ENCODE measurements at places on chromosomes 1 and 21.

- no peak for DNase-seq
Observed at GRCh38 chr1:101262060-101262459, 25.2 kb downstream of the S1PR1 start.

GRCh38 chr1:177830531-177831135 lies 139.2 kb downstream of the SEC16B start:
- DNase-seq = no peak

GRCh38 chr1:48572646-48573258 lies 100.7 kb upstream of the SPATA6 start:
- no peak for DNase-seq

GRCh38 chr1:41053316-41053715 lies 31.8 kb upstream of the SLFNL1 start:
- DNase-seq = no peak

DNA sequence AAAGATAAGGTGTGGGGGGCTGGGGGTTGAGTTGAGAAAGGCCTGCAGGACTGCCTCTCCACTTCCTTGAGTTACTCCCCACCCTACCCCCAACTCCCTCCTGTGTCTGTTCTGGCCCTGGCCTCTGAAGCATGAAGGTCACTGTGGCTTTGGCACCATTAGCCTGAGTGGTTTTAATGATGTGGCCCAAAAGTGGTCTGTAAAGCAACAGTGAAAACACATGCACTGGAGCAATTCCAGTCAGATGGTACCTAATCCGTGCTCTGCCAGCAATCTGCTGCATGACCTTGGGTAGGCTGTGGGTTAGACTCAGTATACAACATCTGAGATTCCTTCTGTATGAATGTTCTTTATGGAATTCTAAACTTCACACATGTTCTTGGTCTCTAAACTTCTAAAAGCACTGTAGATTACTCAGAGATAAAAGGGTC lies 86.5 kb upstream of the ATP1A1 start:
- no peak for DNase-seq

GRCh38 chr1:162011337-162012012 lies 12.2 kb downstream of the OLFML2B start:
- DNase-seq = no peak

GRCh38 chr21:30717105-30717504 lies 1.5 kb downstream of the KRTAP21-3 start:
- DNase-seq = no peak

DNA sequence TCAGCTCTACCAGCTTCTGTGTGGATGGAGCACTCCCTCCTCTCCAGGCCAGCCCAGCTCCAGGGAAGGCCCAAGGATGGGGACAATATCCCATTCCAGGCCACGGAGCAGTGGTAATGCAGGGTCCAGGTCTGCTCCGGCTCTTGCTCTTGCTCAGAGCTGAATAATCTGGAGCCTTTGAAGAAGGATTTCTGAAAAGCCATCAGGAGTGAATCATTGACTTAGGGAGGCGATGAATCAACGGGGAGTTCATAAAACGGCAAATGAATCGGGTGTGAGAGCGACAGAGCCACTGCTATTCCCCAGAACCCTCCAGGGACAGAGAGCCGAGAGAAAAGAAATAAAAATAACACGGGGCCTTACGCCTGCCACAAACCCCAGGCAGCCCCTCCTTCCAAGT lies 7.7 kb downstream of the POU3F1 start:
- DNase-seq = no peak

DNA sequence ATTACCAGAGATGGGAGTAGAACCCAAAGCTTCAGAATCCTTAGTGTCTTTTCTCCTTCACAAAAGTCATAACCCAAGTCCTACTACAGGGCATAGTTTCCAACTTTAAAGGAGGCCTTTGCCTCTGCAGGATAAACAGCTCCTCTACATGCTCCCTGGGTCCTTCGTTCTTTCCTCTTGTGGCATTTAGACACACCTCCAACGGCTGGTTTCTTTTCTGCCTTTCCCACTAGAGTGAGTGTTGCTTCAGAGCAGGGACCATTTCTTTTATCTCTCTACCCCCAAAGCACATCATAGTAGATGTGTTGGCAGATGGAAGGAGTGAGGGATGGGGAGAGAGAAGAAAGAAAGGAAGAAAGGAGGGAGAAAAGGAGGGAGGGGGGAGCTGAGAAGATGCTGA lies 144.7 kb upstream of the SPATA6 start:
- no peak for DNase-seq

- DNase-seq = no peak
Observed at GRCh38 chr1:201360486-201360885, 17.0 kb downstream of the TNNT2 start.

- no peak for DNase-seq
Observed at GRCh38 chr1:19262047-19262446, 10.4 kb downstream of the MRTO4 start.

- DNase-seq = no peak
Observed at GRCh38 chr1:71861022-71861421, 421.3 kb downstream of the NEGR1 start.

DNA sequence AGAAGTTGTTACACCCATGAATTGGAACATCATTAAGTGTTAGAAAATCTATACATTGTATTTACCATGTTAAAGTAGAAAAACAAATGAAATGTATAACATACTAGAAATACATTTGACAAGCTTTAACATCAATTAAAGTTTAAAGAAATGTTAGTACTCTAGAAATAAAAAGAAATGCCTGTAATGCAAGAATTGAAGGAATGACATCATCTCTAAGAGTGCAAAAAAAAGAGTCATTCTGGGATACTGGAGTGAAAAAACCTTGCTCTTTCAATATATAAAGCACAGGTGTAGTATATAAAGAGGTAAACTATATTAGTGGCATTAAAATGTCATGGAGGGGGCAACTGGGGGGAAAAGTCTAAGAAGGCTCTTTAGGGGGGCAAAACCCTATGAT lies 210.8 kb upstream of the PLD5 start:
- no peak for DNase-seq

GRCh38 chr1:170149241-170149640 lies 3.5 kb downstream of the NTMT2 start:
- DNase-seq = no peak

DNA sequence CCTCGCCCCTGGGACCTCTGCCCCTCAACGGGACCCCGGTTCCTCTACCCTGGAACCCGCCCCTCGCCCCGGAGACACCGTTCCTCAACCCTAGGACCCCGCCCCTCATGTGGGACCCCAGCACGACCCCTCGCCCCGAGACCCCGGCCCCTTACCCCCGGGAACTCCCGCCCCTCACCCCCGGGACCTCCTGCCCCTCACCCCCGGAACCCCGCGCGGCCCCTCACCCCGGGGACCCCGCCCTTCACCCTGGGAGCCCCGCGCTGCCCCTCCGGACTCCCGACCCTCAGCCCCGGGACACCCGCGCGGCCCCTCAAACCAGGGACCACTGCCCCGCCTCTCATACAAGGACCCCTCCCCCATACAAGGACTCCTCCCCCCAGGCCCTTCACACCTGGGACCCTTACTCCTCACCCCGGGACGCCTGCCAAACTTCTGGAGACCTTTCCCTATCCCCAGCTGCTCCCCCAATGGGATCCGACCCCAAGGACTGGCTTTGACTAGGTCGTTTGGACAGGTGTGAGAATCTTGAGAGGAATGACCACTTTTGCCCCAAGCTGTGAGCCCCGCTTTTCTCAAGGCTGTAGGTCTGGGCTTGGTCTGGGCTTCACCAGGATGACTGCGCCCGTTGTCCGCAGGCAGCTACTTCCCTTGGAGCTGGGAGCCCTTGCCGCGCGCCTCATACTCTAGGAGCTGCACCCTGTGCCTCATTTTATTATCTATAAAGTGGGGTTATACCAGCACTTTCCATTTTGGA lies 843 bp downstream of the DIP2A start:
- no peak for DNase-seq

- DNase-seq = no peak
Observed at GRCh38 chr1:71828431-71829012, 453.8 kb downstream of the NEGR1 start.

DNA sequence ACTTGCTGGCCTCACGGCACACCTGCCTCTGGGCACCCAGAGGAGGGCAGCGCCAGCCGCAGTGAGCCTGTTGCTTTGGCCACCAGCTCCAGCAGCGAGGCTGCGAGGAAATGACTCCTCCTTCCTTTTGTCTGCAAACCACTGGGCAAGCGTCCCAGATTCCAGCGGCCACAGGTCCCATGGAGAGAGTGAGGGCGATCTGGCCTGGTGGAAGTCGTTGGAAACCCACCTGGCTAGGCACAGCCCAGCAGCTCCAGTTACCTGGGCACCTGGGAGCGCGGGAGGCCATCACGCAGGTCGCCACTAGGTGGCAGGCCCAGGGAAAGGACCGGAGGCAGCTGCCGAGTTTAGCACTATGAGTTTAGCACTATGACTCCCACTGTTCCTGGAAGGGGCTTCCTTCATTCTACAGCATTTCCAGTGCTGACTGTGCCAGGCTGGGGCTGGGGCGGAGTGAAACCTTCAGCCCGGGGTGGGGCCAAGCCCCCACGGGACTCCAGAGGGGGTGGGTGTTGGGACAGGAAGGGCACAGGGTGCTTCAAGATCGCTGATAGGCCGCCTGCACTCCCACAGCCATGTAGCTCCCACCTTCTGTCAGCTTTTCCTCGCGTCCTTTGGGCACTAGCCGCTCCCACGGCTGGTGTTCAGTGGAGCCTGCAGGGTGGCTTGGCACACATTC lies 1.1 kb upstream of the ESPN start:
- DNase-seq = peak; percentile 75

DNA sequence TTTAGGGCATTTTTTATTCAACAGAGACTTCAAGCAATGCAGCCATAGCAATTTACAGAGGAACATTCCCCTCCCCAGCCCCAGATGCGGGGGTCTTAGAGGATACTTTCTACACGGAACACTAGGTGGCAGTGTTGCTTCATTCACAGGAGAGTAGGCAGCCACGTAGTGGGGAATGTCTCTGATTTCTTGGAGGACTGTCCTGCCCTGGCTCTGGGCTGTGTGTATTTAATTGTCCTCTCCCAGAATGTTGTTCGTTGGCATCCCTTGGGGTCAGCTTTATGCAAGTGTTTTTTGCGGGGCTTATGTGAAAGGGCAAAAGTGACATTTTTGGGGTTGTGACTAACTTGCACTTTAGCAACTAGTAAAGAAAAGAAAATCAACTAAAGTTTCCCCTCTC lies 96.9 kb downstream of the PAPPA2 start:
- DNase-seq = no peak

GRCh38 chr1:101006553-101006952 lies 19.0 kb downstream of the DPH5 start:
- no peak for DNase-seq

GRCh38 chr21:46109313-46110221 lies 11.7 kb downstream of the COL6A2 start:
- no peak for DNase-seq

GRCh38 chr1:213931836-213932235 lies 55.9 kb upstream of the PROX1 start:
- no peak for DNase-seq

DNA sequence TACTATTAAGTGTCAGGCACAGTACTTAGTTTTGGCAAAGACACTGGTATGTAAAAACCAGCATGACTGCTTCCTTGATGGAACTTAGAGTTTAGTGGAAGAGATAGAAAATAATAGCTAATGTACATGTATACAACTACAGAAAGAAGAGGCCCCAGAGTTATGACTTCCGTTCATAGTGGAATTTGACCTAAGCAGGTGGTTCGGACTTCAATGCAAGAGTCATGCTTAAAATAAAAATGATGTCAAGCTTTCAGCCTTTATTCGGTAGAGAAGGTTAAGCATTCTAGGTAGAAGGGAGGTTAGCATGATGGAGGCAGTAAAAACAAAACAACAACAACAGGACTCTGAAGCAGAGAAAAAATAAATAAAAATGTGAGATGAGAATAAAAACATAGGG lies 165.9 kb downstream of the KCNT2 start:
- DNase-seq = no peak

DNA sequence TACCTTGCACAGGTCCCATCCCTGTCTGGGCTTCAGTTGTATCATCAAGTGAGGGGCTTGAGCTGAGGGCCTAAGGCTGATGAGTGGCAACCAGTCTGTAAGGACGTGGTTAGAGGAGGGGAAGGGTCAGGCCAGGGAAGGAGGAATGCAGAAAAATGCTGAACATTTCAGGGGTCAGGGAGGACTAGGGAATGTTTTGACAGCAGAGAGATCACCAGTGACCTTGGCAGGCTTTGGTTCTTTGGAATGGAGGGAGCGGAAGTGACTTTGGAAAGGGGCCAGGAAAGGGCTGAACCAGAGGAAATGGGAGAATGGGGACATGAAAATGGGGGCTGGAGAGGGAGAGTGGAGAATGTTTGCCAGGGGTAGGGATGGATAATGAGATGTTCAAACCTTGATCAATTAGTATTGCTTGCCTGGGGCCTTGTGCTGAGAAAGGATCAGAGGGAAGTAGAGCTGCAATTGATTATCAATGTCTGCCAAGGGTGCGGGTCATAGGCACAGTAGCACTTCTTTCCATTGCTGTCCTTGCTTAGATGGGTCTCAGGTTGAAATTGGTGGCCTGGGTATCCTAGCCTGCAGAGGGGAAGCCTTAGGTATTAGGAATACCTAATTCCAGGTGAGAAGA lies 7.4 kb downstream of the LDLRAP1 start:
- no peak for DNase-seq

DNA sequence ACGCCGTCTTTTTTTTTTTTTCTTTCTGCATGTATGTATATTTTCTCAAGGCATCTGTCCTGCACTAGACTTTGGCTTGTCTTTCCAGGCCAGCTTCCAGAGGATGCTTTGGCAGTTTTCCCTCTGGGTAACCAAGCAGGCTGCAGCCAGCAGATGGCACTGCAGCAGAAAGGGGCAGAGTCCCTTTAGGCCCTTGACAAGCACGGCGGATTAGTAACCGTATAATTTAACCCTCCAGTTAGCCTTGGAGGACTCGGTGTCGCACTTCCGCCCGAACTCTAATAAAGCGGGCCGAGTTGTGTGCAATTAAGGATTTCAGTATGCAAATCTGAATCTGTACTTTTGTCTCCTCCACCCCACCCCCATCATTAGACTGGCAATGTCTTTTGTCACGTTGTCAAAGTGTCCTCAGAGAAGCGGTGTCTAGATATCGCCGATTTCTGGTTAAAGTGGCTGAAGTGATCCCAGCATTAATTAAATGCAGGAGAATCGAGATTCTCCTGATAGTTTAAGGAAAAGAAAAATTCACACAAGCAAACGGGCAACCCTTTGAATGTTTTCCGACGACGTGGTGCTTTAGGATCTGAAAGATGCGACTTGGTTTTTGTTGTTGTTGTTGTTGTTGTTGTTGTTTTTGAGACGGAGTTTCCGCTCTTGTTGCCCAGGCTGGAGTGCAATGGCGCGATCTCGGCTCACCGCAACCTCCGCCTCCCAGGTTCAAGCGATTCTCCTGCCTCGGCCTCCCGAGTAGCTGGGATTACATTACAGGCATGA lies 1.1 kb upstream of the TMEM167B start:
- peak; percentile 22 for DNase-seq

Measured in activated CD4-positive, alpha-beta T cell treated with anti-CD3 and anti-CD28 coated beads, Interleukin-2, amount 50 U/mL, for 1 hour (primary cell).